ENCODE measurements at places on chromosomes 2 and 18. TPM values are rescaled to one million over a fixed set of nuclear protein-coding genes. Genes with fewer than 3 reads are reported as not detected.

Gene MTA3
- 90.6 TPM for polyA plus RNA-seq

DNA sequence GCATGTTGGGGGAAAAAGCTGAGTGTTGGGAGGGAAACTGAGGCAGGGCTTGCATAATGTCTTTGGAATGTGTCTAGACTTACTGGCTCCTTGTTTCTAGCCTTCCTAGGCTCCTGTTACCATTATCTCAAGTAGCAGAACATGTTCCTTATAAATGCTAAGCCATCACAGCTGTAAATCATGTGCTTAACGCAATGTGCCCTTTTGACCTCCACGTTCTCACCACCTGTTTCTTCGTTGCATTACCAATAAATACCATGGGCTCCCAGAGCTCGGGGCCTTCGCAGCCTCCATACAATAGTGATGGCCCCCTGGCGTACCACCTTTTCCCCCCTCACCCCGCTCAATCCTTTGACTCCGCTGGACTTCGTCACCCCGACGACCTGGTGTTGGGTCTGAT lies 54.0 kb upstream of the CWC22 start:
- DNase-seq = no peak

GRCh38 chr2:99865818-99866676 lies 276.3 kb downstream of the AFF3 start:
- DNase-seq = no peak

GRCh38 chr2:162258686-162259085 lies 15.4 kb upstream of the FAP start:
- no peak for DNase-seq

Gene TUBA4A
- polyA plus RNA-seq = 25.2 TPM

GRCh38 chr18:23337599-23338444 lies 115.3 kb upstream of the RIOK3 start:
- DNase-seq = peak; percentile 73

Gene MIB1
- polyA plus RNA-seq = 78.9 TPM

Gene GREB1L
- polyA plus RNA-seq = 4.0 TPM

GRCh38 chr2:9800639-9800974 lies 42.7 kb upstream of the TAF1B start:
- DNase-seq = no peak

DNA sequence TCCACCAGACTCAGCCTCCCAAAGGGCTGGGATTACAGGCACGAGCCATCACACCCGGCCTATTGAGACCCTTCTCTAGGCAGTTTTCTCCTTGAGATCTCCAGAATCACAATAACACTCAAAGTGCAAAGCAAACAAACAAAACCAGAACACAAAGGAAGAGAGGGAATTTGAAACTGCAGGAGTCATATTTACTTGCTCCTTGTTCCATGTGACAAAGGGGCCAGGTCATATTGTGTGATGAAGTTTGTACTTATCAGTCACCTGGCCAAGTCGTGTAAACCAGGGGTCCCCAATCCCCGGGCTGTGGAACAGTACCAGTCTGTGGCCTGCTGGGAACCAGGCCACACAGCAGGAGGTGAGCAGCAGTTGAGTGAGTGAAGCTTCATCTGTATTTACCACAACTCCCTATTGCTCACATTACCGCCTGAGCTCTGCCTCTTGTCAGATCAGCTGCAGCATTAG lies 26.5 kb downstream of the SCYGR8 start:
- no peak for DNase-seq

Gene CHAC2
- 4.9 TPM for polyA plus RNA-seq

DNA sequence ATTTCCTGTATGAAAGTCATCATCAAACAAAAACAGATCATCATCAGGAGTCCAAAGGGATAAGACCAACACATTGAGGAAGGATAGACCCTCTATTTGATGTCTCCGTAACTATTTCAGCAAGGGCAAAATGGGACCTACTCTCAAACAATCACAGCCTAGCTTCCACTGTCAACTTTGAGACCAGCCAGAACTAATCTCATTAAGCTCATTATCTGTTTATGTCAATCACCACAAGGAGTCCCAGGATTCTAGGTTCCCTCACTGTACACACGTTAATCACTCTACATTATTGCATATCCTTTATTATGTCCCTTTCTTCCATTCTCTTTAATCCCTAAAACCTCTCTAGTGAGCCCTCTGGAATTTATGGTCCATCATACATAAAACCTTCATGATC lies 370.3 kb upstream of the LINC00305 start:
- DNase-seq = no peak

Gene DSG4
- not detected for polyA plus RNA-seq

GRCh38 chr2:33425586-33426031 lies 50.8 kb upstream of the RASGRP3 start:
- no peak for DNase-seq

- DNase-seq = no peak
Observed at GRCh38 chr2:133841900-133842299, 273.6 kb upstream of the NCKAP5 start.

Gene GALNT14
- polyA plus RNA-seq = 47.6 TPM

DNA sequence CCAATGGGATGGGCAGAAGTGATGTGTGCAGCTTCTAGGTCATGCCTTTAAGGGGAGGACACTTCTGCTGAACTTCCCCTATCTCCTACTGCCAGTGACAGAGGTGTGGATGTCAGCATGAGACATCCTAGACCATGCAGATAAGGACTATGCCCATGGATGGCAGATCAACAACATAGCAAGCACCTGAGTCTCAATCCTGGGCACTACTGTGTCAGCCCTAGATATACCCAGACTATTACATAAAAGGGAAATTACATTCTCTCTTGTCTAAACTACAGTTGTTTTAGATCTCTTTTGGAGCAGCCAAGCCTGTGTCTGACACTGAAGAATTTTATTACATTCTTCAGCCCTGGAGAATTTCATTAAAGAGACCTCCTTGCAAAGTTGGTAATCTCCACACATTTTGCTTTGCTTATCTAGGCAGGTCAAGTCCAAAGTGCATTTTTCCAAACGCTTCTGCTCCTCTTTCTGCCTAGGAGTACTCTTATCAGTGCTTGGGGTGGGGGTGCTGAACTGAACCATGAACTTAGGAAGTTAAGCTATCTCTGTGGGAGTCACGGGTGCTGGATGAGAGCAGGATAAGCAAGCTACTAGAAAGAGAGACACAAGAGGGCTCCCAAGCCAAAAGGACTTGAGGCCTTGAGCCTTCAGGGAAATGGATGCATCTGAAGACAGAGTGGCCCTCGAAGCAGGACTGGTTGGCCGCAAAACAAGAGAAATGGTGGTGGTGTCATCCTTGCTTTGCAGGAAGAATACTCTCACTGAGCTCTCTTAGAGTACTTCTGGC lies 95.2 kb upstream of the SPRED2 start:
- no peak for DNase-seq

- DNase-seq = no peak
Observed at GRCh38 chr18:49023271-49023937, 72.6 kb upstream of the SMAD7 start.

Gene LYPD1
- 94.3 TPM for polyA plus RNA-seq

Gene SOX11
- 22.9 TPM for polyA plus RNA-seq

DNA sequence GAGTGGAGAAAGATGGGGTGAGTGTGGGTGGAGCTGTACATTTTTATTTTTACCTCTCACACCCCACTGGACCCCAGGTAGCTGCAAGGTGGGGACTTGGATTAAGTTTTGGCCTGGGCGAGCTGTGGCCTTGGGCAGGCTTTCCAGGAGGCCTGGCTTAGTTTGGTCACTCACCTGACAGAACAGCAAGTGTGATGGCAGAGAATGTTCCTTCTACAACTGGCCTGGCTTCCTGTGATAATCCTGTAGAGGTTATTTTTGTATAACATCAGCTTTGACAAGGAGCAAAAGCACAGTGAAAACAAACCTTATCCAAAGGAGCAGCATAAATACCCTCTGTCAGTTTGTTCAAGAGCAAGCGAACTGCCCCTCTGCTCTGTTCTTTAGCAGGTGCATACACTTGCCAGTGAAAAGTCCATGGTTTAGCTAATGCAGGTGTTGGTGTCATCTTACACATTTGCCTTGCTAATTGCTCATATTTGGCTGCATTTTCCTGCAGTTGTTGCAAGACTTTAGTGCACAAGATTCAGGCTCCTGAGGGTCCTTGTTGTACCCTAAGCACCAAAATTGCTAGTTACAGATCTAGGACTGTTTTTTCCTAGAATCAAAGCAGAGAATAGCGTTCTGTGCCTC lies 6.3 kb downstream of the THNSL2 start:
- no peak for DNase-seq

- DNase-seq = no peak
Observed at GRCh38 chr2:162928356-162928755, 89.8 kb upstream of the KCNH7 start.

DNA sequence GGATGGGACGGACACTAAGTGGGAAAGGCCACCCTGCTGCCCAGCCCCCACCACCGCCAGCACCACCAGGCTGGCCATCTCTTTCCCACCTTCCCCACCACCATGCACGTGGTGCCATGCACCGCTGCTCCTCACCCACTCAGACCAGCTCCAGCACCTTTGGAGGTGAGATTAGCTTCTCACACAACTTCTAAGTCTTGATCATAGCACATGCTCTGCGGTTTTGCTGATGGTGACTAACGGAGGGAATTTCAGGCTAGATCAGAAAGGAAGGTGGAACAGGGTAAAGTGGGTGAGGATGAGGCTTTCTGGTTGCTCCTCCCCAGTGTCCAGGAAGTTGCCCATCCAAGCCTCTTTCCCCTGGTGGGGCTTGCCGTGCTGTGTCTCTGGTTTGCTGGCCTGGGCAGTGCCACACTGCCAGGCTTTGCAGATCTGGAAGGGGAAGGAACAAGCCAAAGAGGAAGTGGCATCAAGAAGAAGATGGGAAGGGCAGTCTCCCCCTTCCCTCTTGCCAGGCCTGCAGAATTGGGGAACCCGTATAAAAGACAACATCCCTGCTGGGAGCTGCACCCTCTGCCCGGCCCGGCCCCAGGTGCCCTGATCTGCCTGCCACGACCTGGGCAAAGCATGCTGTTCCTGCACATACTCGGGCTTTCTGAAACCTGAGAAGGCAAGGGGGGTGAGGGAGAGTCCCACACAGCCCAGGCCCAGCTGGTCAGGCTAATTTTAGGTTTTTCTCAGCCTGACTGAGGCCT lies 44.3 kb upstream of the CAB39 start:
- no peak for DNase-seq

Gene POTEF
- polyA plus RNA-seq = 0.13 TPM

- DNase-seq = no peak
Observed at GRCh38 chr2:192535956-192536921, 341.5 kb upstream of the TMEFF2 start.

- DNase-seq = no peak
Observed at GRCh38 chr2:172177996-172178395, 75.3 kb upstream of the DLX2 start.

Gene SLC14A1
- polyA plus RNA-seq = 1.7 TPM

Gene FBXO48
- 2.3 TPM for polyA plus RNA-seq

- no peak for DNase-seq
Observed at GRCh38 chr2:204250692-204251091, 294.6 kb upstream of the PARD3B start.

DNA sequence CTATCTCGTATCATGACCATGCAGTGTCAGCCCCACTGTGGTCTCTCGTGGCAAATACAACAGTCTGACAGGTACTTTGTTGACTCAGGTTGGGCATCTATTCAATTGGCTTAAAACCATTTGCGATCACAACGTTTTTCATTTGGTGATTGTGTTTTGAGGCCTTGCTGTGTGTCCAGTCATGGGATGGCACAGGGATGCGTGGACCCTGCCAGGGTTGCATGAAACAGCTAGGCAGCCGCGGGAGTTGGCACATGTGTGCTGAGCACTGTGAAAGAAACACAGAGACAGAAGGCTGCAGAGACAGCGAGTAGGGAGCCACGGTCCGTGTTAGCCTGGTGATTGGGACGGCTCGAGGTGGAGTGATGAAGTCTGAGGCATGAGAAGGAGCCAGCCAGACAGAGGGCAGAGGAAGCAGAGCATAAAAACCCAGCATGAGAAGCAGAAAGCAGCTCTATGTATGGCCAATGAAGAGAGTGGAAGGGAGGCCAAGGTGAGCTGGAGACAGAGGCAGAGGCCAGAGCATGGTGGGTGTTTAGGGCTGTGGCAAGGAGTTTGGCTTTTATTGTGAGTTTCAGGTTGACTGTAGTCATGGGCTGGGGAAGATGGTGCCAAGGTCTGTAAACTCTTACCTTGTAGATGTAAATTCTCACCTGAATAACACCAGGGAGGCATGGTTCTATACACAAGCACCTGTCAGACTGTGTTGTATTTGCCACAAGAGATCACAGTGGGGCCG lies 31.8 kb upstream of the IL1R1 start:
- no peak for DNase-seq

DNA sequence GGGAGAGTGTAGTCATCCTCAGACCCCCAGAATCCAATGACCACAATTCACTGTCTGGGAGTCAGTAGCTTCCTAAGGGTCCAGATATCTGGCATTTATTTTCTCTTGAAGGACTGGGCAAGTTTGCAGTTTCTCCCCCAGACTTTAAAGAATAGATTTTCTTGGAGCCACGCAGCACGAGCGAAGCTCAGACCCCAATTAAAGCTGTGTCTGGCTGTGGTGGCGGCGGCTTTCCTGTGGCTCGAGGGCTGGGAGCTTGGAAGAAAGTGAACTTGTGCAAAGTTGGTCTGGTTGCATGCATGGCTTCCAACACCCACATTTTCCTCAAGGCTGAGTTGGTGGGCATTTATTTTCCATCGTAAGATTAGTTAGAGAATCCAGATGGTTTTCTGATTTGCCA lies 105.0 kb downstream of the ACKR3 start:
- DNase-seq = no peak

Gene ZNF396
- polyA plus RNA-seq = 7.2 TPM

Gene BOLA3
- 25.8 TPM for polyA plus RNA-seq

DNA sequence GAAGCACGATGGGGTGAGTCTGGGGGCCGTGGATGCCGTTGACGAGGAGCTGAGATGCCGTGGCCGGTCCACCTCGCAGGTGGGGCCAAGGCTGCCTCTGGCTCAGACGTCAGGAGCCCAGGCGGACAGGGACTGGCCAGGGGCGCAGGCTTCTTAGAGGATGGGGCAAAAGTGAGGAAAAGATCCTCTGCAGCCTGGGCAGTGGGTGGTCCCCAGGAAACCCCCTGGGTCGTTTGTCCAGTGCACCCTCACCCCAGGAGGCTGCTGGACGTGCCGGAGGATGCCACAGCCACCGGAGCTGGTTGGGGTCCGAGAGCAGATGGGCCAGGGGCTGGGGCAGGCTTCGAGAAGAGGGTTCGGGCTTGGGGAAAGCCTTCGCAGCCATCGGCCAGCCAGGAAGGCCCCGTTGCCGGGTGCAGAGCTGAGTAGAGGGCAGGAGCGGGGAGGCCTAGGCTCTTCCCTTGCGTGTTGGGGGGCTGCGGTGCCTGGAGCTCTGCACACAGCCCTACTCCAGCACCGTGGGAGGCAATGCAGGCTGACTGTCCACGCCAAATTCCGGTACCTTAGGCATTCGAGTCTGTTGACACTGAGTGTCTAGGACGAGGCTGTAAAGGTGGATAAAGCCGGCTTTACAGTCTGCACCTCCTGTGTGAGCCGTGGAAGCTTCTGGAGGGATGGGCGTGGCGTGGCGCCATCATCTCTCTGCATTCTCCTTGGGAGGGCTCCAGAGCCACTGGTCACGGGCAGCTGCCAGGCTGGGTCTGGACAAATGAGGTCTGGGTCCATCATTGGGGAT lies 18.8 kb downstream of the GPC1 start:
- no peak for DNase-seq
